IPS DF 19.7 (cell line): ENCODE measurements at places on chromosomes 4 and X.
A peak's percentile ranks its signal among the peaks of the same experiment; 100 is the strongest.

DNA sequence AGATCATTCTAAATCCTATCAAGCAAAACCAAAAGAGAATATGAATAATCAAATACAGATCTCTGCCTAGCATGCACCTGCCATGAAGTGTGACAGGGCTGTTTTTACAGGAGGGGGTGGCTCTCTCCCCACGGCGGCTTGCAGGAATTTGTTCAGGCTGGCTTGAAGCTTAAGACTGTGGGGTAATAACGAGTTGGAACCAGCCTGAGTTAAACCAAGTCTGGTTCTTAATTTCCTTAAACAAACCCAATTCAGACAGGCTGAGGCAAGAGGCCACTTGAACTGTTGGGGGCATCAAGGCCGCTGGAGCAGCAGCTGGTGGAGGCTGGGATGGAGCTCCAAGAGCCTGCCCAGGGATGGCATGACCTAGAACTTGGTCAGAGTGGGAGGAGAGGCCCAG lies 45.1 kb upstream of the LGI2 start:
- DNase-seq, result no peak

GRCh38 chrX:17707731-17708130 lies 29.6 kb upstream of the SCML1 start:
- DNase-seq, result no peak

GRCh38 chrX:101550362-101550750 lies at the start of gene ARMCX1:
ARMCX1 (plus strand) TSS chrX:101550547; CDS start chrX:101552931, 2,384 bp downstream.
- peak; percentile 25 for DNase-seq

DNA sequence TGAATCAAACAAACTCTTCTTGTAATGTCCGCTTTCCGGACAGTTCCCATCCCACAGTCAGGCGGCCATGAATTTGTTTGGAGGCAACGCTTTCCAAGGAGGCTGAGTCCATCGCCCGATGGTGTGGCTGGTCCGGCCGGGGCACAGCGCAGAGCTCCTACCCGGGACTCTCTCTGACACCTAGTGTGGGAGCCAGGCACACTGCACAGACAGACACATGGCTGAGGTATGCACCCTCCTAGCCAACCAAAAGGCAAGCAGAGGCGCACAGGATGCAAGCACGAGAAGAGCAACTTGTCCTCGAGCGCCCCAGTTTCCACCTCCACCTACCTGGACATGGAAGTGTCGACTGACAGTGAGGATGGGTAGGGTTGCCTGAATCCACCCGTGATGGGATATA lies 87.5 kb downstream of the LEF1 start:
- DNase-seq, result no peak

GRCh38 chr4:151143162-151143561 lies 43.7 kb downstream of the RPS3A start:
- no peak for DNase-seq

DNA sequence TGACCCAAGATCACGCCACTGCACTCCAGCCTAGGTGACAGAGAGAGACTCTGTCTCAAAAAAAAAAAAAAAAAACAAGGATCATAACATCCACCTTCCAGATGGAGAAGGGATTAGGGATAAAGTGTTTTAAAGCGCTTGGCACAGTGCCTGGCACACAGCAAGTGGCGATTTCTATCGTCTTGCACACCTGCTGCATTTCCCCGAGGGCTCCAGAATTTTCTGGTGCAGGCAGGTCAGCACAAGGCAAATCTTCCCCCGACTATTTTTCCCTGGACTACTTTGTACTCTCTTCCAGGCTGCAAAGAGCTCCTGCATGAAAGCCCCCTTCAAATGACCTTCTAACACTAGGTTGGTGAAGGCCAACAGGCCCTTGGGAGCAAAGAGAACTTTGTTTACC lies 57.3 kb downstream of the APBB2 start:
- DNase-seq, result no peak

GRCh38 chr4:187124331-187124730 lies 400.7 kb upstream of the FAT1 start:
- DNase-seq, result no peak

DNA sequence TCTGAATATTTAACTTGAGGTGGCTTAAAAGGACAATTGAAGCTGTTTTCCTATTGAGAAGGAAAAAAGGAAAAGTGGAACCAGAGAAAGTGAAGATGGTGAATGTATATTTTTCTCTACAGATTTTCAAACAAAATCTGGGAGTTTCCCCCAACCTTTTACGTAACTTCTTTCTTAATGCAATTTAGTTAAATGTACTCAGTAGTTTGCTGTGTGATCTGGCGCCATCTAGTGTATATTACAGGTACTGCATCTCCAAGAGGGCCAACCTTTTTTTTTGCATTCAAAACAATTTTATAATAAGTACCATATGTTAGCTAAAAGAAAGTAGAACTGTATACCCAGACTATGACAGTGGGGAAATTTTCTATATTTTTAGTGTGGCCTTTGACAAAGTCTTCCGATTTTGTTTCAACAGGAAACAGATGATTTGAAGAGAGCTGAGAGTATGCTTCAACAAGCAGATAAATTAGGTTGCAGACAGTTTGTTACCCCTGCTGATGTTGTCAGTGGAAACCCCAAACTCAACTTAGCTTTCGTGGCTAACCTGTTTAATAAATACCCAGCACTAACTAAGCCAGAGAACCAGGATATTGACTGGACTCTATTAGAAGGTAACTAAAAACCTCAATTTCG lies 82.0 kb downstream of the PLS3 start:
- no peak for DNase-seq
